ENCODE measurements at places on chromosomes 13 and 19.

DNA sequence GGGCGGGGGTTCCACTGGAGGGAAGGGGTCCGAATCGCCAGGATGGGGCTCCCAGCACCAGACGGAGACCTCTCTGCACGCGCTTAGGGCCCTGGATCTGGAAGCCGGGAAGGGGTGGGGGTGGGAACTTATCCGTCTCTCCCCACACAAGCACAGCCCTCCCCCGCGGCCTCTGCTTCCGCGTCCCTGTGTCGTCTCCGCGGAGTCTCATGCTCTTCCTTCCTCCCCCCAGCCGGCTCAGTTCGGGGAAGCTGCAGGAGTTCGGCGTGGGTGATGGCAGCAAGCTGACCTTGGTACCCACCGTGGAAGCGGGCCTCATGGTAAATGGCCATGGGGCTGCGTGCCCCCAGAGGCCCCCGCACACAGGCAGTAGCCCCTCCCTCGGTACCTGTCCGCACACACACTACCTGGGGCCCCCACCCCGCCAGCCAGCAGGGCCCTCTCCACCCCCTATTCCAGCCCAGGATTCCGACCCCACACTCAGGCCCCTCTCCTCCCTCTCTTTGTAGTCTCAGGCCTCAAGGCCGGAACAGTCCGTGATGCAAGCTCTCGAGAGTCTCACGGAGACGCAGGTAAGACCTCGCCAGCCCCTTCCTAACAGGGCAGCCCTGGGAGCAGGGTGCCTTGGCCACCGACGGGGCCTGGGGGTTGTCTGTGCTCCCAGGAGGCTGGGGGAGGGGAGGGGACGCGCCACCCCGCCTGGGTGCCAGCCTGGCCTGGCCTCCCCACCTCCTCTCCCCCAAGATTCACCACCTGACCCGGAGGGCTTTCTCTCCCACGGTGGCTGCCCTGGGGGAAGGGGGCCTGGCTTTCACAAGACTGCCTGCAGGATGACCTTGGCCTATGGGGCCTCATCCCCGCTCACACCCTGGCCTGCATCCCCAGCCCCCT is 3.2 kb downstream of the MIDN start:
- peak; percentile 7 for DNase-seq

- no peak for DNase-seq
These were observed 30.7 kb downstream of the HTR2A start for GRCh38 chr13:46866150-46866549.

- DNase-seq: no peak
These were observed 1.4 kb downstream of the LGALS14 start for GRCh38 chr19:39705578-39706188.

- no peak for DNase-seq
These were observed 10.2 kb downstream of the STXBP2 start for GRCh38 chr19:7647156-7647555.

GRCh38 chr13:33842207-33842606 is 24.3 kb downstream of the RFC3 start:
- DNase-seq: no peak

- DNase-seq: no peak
These were observed 15.4 kb upstream of the MED4 start for GRCh38 chr13:48110132-48110868.

DNA sequence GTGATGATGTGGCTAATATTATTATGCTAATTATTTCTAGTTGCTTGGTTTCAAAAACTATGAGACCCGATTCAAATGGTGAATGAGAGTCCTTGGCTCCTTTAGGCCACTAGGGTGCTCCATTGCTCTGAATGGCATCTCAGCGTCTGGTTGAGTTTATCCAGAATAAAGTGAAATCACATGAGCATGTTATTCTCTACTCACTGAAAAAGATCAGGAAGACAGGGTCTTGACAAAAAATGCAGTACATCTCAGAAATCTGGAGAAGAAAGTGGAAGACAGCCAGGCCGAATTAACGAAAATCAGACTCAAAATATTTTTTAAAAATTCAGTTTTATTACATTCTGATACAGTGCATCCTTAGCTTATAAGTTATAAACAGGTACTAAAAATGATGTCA is 516.2 kb downstream of the MYO16 start:
- peak; percentile 63 for DNase-seq

DNA sequence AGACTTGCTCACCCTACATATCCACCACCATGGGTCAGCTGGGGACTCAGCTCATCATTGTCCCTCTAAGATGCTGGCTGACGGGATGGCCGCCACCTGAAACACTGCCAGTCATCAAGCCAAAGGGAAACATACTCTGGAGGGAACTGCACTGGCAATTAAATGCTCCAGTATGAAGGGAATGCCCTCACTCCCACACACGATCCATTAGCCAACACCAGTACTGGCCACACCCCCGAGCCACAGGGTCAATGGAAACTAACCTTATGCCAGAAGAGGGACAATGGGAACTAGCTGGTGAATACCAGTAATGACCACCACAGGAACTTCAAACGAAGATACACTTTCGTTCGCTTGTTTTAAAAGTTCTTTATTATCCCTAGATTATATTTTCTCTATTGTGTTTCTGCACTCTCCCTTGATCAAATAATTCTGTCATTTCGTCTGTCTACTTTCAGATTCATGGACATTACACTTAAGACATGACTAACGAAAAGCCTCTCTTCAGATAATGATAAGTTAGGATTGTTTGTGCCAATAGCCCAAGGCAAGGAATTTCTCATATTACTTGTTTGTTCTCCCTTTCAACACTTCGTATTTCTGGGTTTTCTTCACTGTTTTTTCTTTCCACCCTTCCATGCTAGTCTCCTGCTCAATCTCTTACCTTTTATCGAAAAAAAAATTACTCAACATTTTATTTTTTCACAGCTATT is 1.7 kb upstream of the ZNF507 start:
- no peak for DNase-seq

- DNase-seq: no peak
These were observed 2.3 kb downstream of the GAS6 start for GRCh38 chr13:113861433-113862030.

GRCh38 chr13:50380905-50381304 is 365.7 kb downstream of the KCNRG start:
- no peak for DNase-seq

GRCh38 chr19:11657307-11657706 is 60.0 kb downstream of the ZNF627 start:
- no peak for DNase-seq

DNA sequence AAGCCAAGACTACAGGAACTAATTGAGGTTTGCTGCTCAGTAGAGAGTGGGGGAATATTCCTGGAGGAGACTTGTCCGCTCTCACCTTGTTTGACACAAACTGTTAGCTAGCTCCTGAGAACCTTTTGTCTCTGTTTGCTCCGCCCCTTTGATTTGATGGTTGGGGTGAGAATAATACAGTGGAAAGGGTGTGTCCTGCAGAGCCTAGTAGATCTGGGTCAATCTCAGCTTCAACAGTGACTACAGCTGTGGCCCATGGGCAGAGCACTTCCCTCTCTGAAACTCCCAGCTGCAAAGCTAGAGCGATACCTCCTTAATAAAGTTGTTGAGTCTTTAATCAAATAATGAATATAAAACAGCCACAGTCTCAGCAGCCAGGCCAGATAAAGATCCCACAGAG is 576.7 kb downstream of the DIAPH3 start:
- no peak for DNase-seq

DNA sequence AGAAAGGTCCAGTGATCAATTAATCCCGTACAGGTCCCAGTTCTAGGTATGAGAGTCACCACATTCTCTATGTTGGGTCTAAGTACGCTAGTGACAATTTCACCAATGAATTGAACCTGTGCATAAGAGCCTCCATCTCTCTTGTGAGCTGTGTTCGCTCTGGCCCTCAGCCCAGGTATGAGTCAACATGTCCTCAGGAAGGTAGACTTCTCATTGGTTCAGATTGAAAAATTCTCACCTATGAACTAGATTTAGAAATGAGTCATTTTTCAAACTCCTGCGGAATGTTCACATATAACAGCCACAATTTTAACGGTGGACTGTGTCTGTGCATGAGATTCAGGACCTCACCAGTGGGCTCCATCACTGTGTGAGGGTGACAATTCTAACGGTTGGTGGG is 12.7 kb upstream of the ZNF43 start:
- no peak for DNase-seq

DNA sequence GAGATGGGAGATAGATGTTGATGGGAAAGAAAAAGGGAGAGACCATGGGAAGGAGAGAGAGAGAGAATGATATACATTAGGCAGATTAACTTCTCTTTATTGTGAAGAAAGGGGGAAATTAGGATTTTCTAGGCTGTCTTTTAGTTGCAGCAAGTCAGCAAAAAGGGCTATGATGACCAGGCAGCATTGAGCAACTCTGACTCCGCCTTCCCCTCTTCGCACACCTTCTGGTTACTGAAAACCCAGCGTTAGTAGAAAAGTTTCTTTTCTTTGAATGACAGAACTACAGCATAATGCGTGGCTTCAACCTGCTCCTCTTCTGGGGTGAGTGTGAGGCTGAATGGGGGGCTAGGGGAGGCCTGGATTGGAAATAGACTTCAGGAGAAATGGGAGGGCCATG is at the start of gene ADGRE1:
Gene ADGRE1 (plus strand): TSS at position 264 of the 400 bp plus-strand sequence. CDS start 30 bp downstream, at position 294.
- no peak for DNase-seq

- DNase-seq: no peak
These were observed 158.4 kb downstream of the RNF17 start for GRCh38 chr13:24922387-24922744.

DNA sequence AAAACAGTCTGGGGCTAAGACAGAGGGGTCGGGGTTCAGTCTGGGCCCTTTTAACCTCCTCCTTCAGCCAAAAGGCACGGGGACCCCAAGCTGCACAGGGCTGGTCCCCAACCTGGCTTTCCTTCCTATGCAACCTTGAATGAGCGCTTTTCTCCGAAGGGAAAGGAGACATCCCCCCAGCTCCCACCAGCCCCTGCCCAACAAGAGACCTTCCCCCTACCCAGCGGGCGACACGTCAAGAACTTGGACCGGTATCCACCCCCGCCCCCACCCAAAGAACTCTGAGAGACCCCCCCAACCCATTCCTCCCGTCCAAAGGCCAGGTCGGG is 35.0 kb upstream of the NANOS3 start:
- no peak for DNase-seq

DNA sequence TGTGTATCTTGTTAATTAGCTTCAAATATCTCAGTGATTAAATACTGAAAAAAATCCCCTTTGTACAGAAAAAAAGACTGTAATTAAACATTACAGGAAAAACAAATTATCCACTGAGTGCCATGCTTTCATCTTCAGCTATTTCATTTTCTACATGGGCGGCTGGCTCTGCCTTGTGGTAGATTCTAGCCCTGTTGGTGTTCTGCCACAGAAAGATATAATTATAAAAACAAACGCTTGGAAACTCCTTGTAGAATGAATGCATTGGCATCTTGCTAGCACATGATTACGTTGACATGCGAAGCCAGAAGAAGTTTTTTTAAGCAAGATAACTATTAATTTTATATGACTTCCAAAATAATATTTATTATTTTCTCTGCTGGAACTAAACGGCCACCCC is 496.8 kb downstream of the MYO16 start:
- DNase-seq: no peak

- no peak for DNase-seq
These were observed 280.8 kb downstream of the DCT start for GRCh38 chr13:94198681-94199080.

GRCh38 chr19:34994643-34995541 is 5.2 kb upstream of the GRAMD1A start:
- no peak for DNase-seq

GRCh38 chr19:46435009-46435408 is 6.3 kb upstream of the PNMA8C start:
- no peak for DNase-seq

GRCh38 chr13:30142486-30143211 is 164.7 kb downstream of the KATNAL1 start:
- DNase-seq: no peak

GRCh38 chr19:33306191-33306590 is 3.9 kb upstream of the CEBPA start:
- no peak for DNase-seq

- DNase-seq: peak; percentile 94
These were observed 34.4 kb downstream of the STARD13 start for GRCh38 chr13:33251131-33251661.

- DNase-seq: no peak
These were observed 51.7 kb upstream of the RNF113B start for GRCh38 chr13:98228661-98229341.

GRCh38 chr13:97848886-97849285 is 104.6 kb upstream of the IPO5 start:
- DNase-seq: no peak

- no peak for DNase-seq
These were observed 59.8 kb downstream of the URI1 start for GRCh38 chr19:30001791-30002190.

DNA sequence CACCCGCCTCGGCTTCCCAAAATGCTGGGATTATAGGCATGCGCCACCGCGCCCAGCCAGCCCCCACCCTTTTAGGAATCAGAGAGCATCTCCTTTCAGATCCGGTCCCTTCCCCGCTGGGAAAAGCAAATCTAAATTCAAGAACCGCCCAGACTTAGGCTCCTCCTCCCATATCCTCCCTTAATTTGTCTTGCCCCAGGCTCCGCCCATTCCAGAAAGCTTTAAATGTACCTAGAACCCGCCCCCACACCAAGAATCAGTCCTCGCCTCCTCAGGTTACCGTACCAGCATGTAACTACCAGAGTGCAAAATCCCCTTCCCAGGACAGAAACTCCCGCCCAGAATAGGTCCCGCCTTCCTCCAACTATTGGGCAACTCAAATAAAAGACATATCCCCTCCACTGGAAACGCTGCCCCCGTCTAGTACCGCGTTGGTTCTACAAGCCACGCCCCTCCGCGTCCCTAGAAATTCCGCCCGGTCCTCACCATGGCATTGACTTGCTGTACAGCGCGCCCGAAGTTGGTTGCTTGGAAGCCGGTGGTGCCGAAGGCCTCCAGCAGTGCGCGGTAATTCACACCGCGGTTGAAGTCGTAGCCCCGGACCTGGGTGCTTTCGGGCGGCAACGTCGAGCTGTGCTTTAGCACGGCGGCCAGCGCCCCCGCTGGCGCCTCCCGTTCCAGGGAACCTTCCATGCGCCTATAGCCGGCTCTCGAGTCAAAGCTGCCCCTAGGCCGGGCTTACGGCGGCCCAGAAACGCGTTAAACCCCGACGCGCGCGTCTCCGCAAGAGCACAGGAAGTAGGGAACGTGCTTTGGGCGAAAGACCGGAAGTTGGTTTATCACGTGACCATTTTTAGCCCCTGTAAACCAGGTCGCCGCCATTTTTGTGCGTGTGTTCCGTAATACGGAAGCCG is at the start of gene DHPS:
Gene DHPS (minus strand): TSS at position 807 of the 914 bp plus-strand sequence. CDS start 114 bp downstream, at position 693.
- DNase-seq: peak; percentile 92

GRCh38 chr19:39314016-39314728 is 6.5 kb downstream of the LRFN1 start:
- no peak for DNase-seq
